ENCODE measurements at places on chromosomes 7 and 10.

DNA sequence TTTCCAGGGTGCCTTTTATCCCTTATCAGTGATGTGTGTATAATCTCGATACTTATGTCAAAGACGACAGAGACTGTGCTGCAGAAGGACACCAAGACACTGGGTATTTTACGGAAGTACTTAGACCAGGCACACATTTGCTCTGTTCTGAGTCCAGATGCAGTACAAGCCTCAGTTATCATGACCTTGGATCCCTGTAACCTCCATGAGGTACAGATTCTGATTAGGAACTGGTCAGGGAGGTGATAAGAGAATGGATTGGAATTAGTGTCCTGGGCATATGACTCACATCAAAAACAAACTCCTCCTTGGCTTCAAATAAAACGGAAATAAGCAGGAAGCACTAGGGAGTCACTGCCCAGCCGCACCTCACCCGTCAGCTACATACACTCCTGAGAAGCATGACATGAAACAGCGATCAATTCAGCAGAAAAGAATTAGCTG is 146.5 kb downstream of the SFMBT2 start:
- DNase-seq = no peak

DNA sequence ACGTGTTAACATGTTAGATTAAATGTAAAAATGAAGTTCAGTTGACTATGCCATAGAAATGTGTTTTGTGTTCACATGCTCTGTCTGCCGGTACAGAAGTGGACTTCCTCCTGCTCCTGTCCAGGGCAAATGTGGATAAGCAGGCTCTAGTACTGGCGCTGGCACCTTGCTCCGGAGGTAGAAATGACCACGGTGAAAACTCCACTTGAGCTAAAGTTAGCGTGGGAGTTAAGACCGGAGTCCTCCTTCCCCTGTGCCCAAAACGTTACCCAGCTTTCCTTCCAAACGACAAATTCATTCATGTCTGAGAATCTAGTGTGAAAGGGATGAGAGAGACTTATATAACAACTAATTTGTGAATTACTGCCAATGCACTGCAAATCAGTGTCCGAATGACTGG is 35.0 kb upstream of the ATP6V0A4 start:
- no peak for DNase-seq

DNA sequence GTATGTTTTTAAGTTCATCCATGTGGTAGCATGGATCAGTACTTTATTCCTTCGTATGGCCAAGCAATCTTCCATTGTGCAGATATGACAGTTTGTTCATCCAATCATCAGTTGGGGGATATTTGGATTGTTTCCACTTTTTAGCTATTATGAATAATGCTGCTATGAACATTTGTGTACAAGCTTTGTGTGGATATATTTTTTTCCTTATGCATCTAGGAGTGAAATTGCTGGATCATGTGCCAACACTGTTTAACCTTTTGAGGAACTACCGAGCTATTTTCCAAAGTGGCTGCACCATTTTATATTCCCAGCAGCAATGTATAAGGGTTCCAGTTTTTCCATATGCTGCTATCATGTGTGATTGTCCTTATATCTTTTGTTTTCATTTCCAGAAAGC is 140.1 kb downstream of the HIBADH start:
- DNase-seq = no peak

- DNase-seq = no peak
These were observed 38.1 kb downstream of the PTPN12 start for GRCh38 chr7:77575187-77575586.

GRCh38 chr7:28497009-28497408 is 84.7 kb downstream of the CREB5 start:
- no peak for DNase-seq

- no peak for DNase-seq
These were observed 752.3 kb downstream of the SUGCT start for GRCh38 chr7:40887099-40887498.

DNA sequence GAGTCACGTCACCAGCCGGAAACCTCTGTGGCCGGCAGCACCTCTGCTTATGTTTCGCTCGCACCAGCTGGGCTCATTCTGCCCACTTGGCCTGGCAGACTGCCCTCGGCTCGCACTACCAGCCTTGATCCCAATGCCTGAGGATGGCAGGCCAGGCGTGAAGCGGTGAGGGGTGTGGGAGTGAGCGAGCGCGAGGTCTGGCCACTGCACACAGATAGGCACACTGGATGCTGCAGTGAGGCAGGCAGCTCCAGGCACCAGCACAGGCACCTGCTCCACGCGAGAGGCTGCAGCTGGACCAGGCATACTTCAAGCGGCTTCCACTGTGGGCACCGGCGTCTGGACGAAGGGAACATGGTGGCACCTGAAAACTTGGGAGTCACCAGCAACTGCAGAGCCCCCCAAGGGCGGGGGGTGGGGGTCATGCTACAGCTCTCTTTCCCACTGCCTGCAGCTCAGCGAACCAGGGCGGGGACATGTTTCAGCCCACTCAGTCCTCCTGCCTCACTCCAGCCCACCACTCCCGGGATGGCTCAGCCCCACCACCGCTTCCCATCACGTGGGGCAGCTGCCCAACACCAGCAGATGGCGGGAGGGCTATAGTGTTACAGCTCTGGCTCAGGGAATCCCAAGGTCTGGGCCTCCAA is 5.4 kb upstream of the DMTF1 start:
- no peak for DNase-seq

DNA sequence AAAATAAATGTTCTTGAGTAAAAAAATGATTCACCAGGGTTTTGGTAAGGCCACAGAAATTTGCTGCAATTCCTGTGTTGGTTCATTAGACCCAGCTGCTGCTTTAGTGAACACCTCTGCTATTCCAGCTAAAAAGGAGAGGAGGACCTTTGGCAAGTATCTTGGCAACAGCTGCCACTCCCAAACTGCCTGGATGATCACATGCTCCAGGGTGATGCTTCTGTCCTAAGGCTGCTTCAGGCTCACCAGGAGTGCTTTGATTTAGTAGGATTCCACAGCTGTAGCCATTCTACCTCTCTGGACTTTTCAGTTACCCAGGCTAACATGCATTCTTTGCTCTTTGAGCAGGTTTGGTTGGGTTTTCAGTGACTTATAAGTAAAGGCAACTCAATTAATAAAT is 82.6 kb upstream of the NPVF start:
- DNase-seq = no peak

- no peak for DNase-seq
These were observed 281.1 kb upstream of the BMPER start for GRCh38 chr7:33624215-33624614.

DNA sequence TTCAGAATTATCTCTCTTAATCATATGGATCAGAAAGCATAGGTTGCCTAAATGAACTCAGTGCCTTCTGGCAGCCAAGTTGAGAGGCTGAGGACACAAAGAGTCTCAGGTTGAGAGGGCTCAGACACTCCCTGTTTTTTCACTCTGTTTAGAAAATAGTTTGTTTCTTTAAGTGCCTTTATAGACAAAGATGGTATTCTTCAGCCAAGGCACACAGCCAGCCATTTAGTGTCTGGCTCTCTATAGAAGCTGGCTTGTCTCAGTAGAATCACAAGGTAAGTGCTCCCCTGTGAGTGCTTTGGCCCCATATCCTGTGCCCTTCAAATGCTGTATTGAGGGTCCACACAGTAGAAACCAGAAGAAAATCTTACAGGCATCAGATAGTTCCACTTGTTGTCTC is 3.6 kb downstream of the GPR158 start:
- DNase-seq = no peak

- DNase-seq = no peak
These were observed 43.3 kb downstream of the HSPA12A start for GRCh38 chr10:116699049-116699448.

DNA sequence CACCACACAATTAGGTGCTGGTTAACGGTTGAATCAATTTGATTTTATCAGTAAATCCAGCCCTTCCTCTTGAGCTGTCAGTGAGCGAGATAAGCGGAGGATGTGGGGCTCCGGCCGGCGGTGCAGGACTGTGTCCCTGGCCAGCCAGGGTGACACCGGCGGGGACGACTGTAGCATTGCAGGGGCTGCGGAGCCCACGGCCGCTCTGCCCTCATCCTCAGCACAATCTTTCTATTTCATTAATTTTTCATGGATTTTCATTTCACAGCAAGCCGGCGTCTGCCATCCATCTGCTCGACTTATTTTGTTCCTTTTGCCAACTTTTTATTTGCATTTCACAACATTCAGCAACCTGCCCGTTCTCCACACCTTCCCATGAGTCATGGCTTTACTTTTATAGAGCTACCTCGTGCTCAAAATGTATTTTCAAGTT is 4.7 kb downstream of the ADARB2 start:
- DNase-seq = no peak

- no peak for DNase-seq
These were observed 208.8 kb downstream of the STK31 start for GRCh38 chr7:23918856-23919255.

GRCh38 chr10:92142949-92143348 is 147.9 kb downstream of the CPEB3 start:
- no peak for DNase-seq

GRCh38 chr7:151631570-151631952 is 111.9 kb upstream of the RHEB start:
- DNase-seq = no peak

DNA sequence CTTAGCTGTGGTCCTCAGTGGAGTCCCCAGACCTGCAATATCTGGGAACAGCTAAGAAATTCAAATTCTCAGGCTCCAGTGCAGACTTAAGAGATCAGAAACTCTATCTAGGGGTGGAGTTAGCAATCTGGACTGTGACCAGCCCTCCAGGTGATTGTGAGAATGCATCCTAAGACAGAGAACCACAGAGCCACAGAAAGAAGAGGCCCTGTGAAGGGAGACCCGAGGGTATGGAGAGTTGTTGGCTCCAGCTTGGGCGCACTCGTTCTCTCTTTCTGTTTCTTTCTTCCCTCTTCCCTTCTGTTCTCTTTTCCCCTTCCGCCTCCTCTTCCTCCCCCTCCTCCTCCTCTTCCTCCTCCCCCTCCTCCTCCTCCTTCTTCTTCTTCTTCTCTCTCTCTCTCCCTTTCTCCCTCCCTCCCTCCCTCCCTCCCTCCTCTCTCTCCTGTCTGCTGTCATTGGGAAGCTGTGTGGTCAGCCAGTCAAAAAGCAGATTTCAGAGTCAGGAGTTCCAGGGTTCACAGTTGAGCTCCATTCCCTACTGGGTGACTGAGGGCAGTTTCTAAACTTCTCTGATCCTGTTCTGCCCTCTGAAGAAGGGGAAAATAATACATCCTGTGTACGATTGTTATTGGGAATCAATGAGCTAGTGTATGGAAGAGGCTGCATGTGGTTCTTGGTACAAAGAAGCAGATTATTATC is 62.1 kb upstream of the STEAP1B start:
- no peak for DNase-seq

DNA sequence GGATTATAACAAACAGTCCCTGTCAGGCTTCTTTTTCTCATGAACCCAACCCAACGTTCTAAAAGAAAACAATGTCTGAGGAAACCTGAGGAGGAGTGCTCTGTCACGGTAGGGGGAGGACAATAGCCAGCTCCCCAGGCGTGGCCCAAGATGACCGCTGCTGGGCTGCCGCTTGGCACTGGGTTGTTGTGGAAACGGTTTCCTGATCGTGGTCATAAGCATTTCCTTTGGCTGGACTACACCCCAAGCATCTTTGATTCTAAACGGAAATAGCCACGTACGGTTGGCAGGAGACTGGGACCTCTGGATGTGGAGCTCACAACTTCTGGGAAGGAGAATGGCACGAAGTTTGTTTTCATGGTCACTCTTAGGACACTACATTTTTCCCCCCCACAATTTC is 30.4 kb upstream of the DMBT1 start:
- DNase-seq = no peak

- DNase-seq = no peak
These were observed 1030.6 kb upstream of the GHITM start for GRCh38 chr10:83108565-83109333.

GRCh38 chr10:33612551-33612950 is 278.1 kb upstream of the NRP1 start:
- DNase-seq = no peak

GRCh38 chr10:91931526-91932190 is 8.1 kb downstream of the BTAF1 start:
- no peak for DNase-seq

DNA sequence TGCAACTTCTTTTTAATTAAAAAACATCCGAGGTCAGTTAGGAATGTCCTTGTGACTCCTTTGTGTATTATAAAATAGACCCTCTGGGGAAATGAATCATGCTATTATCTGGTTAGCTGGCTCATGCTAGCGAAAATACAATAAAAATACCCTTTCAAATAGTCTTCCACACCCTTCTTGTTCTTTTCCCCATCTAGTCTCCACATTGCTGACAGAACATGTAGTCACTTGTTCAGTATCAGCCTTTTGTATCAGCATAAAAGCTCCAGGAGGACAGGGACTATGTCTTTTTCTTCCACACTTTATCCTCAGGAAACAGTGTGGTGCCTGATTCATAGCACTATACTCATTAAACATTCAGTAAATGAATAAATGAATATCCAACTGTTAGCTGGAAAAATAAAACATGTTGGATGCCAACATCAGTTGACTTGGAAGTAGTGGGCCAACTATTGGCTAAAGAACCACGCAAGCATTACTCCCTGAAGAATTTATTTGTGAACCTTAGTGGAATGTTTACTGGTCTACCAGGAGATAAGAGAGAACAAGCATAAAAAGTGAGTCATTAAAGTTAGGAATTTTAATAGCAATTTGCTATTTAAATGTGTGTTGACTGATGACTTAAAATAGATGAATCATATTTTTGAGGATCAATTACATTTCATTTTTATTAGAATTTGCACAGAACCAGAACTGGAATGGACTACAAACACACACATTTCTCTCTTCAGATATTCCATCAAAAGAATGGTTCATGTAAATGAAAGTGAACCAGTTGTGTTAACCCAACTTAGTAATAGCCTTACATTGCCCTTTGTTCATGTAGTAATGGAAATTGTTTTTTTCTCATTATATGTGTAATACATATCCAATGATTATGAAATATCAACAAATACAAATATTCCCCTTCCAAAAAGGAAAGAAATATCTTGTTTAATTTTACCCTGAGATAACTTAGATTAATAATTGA is 129.6 kb downstream of the DKK1 start:
- no peak for DNase-seq

DNA sequence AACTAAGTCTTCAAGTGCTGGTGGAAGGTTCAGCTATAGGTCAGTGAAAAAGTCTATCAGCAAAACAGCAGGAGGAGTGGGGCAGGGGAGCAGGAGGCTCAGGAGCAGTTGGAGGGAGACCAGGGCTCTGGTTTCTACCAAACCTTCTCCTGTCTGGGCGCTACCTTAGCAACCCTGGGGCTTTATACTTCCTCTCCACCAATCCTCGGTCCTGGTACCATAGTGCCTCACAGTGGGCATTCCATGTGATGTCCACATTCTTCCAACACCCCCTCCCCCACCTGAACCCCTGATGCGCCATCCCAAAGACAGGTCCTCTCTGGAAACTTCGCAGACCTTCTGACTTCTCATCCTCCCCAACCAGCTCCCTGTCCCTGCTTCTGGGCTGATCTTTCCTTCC is 25.3 kb upstream of the ACSM6 start:
- DNase-seq = no peak

GRCh38 chr7:140726281-140726680 is 29.8 kb downstream of the NDUFB2 start:
- DNase-seq = no peak
